Inflammatory macrophage treated with lipopolysaccharide for 4 hours (primary cell): ENCODE measurements at places on chromosomes 1 and 21.

GRCh38 chr1:57712846-57713245, 289.0 kb upstream of the DAB1 start:
- no peak for DNase-seq

DNA sequence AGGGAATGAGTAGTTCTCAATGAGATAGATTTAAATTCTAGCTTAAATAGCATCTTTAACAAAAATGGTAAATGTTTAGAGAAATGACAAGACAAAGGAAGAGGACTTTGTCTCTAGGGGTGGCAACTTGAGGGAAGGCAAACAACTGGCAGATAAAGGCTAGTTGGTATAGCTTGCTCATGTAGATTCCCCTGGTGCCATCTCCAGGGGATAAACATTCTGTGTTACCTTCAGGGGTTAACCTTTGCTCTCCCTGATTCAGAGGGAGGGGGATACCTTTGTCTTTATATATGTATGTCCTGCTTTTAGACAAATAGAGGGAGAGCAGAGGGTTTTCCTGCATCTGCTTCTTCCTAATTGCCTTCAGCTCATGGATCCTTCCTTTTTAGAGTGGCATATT, 153.7 kb upstream of the L1TD1 start:
- DNase-seq, result no peak

GRCh38 chr1:151060657-151061421, 642 bp downstream of the MLLT11 start:
- DNase-seq, result no peak

- DNase-seq, result no peak
Observed at GRCh38 chr1:221765527-221765926, 23.6 kb upstream of the DUSP10 start.

DNA sequence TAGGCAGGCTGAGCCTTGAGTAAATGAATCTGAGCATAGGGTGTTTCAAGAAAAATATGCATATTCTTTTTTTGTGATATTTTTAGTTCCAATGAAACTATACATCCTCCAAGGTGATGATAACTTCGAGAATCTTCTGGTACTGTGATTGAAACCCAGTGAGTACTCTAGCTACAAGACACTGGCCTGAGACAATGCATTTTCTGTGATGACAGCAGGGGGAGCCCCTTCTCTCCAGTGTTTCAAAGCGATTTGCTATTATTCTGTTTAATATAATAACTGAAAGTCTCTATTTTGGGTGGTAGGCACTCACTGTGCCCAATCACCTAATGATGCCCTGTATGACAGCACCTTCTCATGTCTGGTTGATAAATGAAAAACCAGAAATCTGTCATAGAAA, 12.1 kb downstream of the IRF2BP2 start:
- peak; percentile 71 for DNase-seq

DNA sequence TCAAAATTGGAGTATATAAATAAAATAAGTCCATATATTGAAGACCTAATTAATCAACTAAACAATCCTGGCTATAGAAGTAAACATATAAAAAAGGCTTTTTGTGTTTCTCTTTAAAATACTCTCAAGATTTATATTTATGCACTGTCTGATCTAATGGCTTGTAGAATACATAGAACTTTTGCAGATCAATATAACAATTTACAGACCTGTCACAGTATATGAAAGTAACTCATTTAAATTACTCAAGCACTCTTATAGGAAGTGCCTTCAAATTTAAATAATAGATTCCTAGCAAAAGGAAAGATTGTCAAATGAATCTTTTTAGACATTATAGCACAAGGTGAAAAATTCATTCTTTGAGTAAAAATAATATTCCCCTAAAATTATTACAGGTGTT, 615.8 kb upstream of the RGS18 start:
- DNase-seq, result no peak

GRCh38 chr21:41876928-41877652, 2.1 kb downstream of the PRDM15 start:
- no peak for DNase-seq

GRCh38 chr1:236020359-236021219, 44.3 kb downstream of the NID1 start:
- DNase-seq, result peak; percentile 29

DNA sequence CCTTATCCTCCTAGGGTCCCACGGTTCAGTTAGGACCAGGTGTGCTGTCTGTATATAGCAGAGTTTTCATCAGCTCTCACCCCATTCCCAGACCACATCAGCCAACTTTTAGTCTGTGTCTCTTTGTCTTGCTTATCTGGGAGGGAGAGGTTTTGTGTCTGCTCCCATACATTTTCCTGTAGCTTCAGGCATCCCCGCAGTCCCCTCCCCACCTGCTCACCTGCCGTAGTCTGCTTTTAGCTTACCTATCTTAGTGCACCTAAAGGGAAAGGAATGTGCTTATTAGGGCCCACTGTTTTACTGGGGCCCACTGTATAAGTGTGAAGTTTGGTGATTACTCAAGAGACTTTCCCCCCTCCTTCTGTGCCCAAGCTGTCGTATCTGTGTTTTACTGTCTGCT, 225.1 kb downstream of the PLA2G4A start:
- DNase-seq, result no peak

DNA sequence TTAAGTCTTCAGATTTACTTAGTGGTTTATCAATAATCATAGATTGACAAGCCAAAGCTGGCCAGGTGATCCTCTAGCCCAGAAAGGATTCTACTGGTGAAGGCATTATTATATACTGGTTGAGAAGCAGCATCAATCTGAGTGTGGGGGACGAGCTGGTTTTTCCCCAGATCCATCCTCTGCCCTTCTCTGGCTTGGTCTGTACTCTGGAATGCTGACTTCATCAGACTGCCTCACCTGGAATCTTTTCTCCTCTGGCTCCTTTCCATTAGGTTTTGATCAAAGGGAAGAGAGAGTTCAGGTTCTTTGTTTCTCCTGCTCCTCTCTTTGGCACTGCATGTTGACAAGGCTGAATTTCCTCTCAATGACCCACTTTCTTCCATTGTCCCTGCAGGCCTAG, 93.9 kb downstream of the KCTD3 start:
- DNase-seq, result no peak

DNA sequence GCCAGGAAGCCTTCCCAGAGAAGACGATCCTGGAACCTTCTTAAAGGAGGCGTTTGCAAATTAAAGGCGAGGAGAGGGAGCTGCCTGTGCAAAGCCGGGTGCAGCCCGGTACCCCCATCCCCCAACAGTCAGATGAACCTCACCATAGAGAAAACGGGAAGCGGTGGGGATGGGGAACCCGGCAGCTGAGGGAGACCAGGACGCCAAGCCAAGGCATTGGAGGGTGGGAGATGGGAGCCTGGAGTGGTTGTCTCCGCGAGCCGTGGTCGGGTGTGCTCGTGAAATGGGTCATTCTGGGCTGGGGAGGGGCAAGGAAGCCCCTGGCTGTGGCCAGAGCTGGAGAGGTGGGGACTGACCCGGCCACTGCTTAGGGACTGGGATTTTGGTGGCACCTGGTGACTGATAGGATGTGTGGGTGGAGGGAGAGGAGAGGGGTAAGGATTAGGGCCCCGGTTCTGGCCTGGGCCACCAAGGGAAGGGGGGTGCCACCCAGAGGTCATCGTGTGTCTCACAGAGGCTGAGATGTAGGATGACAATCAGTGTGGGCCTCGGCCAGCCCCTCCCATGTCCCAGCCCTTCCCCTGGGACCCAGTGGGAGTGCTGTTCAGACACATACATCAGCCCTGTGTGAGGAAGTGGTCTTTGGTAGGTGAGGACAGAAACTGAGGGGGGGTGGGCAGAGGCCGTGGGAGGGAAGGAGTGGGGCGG, 676 bp upstream of the PADI2 start:
- DNase-seq, result peak; percentile 29

- peak; percentile 27 for DNase-seq
Observed at GRCh38 chr1:116910379-116911187, 867 bp downstream of the PTGFRN start.

- DNase-seq, result no peak
Observed at GRCh38 chr1:187634940-187635339, 806.2 kb downstream of the PLA2G4A start.

DNA sequence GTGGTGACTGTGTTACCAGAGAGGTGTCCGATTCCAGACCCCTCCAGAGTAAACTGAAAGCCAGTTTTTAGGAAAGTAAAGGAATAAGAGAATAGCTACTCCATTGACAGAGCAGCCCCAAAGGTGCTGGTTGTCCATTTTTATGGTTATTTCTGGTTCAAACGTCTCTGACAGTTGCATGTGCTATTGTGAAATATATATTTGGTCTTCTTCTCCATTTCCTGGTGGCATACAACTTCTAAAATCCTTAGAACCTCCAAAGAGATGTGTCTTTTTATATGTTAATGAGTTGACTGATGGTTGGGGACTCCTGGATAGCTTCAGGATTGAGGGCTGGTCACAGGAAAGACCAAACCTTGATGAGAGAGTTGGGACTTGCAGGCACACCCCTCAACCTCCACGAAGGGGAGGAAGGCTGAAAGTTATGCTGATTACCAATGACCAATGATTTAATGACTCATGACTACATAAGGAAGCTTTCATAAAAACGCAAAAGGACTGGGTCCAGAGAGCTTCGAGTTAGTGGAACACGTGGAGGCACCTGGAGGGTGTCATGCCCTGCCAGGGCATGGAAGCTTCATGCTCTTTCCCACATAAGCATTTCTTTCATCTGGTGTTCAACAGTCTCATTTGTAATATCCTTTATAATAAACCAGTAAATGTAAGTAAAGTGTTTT, 100.7 kb downstream of the SLC16A1 start:
- DNase-seq, result no peak

GRCh38 chr1:221718381-221719277, 23.3 kb downstream of the DUSP10 start:
- DNase-seq, result no peak

GRCh38 chr1:36882536-36883285, 151.6 kb downstream of the GRIK3 start:
- no peak for DNase-seq

- no peak for DNase-seq
Observed at GRCh38 chr1:2416403-2416802, 4.0 kb upstream of the PEX10 start.

DNA sequence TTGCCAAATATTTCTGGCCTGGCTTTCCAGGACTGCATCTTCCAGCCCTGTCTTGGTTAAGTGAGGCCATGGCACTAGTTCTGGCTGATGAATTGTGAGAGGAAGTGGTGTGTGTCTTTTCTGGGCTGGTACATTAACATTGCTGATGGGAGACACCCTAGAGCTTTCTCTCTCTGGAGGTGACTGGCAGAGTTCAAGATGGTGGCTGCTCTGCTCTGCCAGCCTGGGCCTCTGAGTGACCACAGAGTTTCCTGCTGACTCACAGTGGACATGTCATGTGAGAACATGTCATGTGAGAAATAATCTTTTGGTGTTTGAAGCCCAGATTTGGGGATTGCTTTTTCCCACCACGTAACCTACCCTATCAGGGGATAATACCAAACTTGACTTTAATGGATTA, 218.0 kb upstream of the KIAA0040 start:
- no peak for DNase-seq

DNA sequence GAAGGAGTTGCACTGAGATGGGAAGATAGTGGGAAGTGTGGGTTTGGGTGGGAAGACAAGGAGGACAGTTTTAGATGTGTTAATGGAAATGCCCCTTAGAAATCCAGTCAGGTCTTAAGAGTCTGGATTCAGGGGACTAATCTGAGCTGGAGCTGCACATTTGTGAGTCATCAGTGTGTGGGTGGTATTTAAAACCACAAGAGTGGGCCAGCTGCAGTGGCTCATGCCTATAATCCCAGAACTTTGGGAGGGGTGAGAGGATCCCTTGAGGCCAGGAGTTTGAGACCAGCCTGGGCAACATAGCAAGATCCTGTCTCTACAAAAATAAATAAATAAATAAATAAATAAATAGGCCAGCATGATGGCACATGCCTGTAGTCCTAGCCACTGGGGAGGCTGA, 40.9 kb upstream of the SLC6A9 start:
- DNase-seq, result peak; percentile 79

DNA sequence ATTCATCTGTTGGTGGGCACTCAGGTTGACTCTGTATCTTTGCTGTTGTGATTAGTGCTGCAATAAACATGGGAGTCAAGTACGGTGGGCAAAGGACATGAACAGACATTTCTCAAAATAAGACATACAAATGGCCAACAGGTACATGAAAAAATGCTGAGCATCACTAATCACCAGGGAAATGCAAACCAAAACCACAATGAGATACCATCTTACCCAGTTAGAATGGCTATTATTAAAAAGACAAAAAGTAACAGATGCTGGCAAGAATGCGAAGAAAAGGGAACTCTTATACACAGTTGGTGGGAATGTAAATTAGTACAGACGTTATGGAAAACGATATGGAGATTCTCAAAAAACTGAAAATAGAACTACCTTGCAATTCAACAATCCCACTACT, 98.9 kb downstream of the TMEM53 start:
- DNase-seq, result no peak

DNA sequence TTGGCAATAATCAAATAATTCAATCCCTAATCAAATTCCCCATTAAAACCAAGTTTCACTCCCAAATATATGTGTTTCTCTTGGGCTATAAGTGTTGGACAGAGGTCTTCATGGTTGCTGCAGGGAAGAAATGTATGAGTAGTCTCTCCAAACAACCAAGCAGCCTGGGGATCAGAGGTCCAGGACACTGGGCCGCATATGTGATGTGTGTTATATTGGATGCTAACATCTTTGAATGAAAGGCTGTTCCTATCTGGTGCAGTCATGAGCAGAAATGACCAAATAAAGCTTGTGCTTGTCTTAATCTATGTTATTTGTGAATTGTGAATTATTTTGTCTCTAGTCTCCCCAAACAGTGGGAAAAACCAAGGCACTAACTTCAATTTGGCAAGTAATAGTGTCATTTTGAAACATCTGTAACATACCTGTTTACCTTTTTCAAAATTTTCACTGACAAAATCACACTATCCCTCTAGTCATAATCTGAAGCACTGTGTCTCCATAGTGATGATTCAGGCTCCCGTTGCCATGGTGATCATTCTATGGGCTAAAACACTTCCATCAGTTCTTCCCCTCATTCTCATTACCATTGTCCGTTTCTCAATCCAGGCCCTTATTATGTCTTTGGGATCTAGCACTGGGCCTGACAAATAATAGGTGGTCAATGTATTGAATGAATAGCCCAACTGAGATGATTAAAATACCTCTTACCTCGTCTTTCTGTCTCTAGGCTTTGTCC, 12.5 kb upstream of the TADA1 start:
- DNase-seq, result no peak

DNA sequence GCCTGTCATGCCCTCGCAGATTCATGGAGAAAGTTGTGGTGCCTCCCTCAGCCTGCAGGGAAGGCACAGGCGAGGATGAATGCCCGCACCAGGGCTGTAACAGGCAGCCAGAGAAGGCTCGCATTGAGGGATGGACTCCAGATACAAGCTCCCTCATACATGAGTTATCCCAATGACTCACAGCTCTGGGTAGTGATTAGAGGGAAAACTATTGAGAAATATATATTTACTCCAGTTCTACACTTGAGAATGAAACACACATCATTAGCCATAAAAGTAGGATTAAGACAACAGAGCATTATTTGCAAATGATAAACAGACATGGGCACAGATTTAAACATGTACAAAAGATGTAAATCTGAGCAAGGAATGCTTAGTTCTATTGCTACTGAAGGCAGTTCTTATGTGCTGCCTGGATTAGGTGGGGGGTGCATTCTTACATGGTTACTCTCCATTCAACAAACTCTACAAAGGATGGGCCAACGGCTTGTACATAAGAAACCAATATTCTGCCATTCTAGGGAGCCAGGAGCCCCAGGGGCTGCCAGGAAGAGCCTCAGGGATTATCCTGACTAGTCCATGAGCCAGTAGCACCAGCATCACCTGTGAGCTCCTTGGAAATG, 97.9 kb downstream of the CSMD2 start:
- DNase-seq, result no peak

GRCh38 chr1:228860911-228861831, 125.9 kb downstream of the RHOU start:
- no peak for DNase-seq

GRCh38 chr1:226654668-226655055, 84.4 kb downstream of the ITPKB start:
- DNase-seq, result no peak
